ENCODE measurements at places on chromosomes 13 and 19.
A peak's percentile ranks its signal among the peaks of the same experiment; 100 is the strongest.

GRCh38 chr13:44191504-44192171, 182.0 kb upstream of the SERP2 start:
- peak; percentile 60 for DNase-seq

DNA sequence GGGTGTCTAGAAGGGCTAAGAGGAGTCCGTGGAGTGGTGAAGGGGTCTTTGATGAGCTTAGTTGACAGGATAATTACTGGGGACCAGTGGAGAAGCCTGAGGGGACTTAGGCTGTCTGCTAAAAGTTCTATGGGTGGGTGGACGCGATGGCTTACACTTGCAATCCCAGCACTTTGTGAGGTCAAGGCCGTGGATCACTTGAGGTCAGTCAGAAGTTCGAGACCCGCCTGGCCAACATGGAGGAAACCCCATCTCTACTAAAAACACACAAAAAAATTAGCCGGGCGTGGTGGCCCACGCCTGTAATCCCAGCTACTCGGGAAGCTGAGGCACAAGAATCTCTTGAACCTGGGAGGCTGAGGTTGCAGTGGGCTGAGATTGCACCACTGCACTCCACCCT, 2.8 kb upstream of the GSK3A start:
- DNase-seq: no peak

- DNase-seq: no peak
Measured at GRCh38 chr13:50171590-50172282, 156.5 kb downstream of the KCNRG start.

DNA sequence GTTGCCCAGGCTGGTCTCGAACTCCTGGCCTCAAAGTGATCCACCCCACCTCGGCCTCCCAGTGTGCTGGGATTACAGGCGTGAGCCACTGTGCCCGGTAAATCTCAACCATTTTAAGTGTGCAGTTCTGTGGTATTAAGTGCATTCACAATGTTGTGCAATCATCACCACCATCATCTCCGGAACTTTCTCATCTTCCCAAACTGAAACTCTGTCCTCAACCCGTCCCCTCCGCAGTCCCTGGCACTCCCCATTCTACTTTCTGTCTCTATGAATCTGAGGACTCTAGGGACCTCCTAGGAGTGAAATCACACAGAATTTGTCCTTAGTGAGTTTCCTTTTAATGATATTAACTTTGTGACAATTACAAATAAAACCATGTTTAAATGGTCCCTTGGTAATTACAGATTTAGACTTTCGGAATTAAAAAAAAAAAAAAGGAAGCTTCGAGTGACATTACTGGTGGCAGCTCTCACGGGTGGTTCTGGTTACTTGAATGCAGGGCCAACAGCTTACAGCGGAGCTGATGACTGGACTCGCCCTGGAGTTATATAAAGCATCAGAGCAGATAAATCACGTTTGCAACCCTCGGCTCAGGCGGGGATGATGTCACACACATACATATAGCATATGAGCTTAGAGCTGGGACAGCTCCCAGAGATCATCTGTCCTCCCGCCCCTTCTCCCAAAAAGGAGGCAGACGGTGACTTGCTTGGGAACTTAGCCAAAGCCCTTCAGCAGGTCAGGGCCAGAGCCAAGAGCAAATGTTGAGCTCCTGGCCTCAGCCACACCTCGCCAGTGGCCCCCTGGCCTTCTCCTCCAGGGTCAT, 89.8 kb downstream of the ZNF557 start:
- no peak for DNase-seq

GRCh38 chr13:52125547-52125946, 3.3 kb downstream of the NEK5 start:
- no peak for DNase-seq

DNA sequence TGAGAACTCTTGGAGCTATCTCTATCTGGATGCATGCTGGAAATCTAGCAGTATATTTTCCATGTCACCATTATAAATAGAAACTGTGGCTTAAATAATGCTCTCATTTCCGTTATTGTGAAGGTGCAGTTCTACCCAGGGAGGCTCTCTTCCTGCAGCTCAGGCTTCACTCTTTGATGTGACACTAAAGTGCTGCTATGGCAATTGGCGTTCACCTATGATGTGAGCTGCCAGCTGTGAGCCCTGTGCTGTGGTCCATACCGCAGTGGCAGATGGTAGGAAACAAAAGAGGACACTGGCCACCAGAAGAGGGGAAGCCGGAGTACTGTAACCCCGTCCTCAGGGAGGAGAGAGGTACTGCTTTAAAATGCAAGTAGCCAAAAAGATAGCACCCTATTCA, 40.6 kb upstream of the ZNF681 start:
- DNase-seq: peak; percentile 10

GRCh38 chr19:54444737-54445136, 4.3 kb upstream of the LENG8 start:
- no peak for DNase-seq

DNA sequence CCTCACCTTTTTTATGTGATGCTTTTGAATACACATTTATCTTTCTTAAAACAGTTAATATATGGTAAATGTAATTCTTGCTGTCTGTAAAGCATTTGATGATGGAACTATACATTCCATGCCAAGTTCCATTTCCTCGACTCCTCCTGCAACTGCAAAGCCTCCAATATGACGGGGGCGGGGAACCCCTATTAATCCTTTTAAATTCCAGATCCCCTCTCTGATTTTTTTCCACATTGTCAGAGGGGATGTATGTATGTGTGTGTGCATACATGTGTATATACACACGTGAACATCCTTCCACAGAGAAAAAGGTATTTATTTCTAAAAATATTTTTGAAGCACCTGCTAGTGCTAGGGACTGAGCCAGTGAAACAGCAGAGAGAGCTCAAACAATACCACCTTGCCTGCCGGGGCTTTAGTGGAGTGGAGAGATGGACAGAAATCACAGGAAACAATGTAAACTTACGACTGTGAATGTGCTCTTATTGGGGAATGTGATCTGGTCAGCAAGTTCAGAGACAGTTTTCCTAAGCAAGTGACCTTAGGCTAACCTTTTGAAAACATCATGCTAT, 25.3 kb upstream of the MAB21L1 start:
- DNase-seq: no peak

DNA sequence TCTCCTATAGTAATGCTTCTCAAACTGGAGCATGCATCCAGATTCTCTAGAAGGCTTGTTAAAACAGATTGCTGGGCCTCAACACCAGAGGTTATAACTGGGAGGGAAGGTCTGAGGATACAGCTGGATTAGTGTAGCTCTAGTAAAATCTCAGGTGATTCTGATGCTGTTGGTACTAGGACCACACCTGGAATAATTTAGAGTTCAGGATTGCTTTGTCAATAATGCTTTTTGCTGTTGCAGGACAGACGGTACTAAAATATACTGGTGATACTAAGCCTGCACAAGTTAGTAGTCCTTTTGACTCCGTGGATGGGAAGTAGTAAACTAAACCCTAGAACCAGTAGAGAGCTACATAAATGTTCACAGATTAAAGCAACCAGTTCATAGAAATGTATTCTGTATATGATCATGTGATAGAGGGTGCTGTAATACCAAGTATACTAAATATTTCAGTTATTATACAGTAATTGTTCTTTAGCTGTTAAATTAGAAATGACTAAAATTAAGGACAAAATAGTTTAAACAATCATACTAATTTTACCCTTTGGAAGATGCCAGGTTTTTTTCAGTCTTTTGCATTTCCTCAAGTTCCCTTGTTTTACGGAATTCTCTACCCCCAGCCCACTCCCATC, 258.2 kb upstream of the STARD13 start:
- DNase-seq: peak; percentile 12

DNA sequence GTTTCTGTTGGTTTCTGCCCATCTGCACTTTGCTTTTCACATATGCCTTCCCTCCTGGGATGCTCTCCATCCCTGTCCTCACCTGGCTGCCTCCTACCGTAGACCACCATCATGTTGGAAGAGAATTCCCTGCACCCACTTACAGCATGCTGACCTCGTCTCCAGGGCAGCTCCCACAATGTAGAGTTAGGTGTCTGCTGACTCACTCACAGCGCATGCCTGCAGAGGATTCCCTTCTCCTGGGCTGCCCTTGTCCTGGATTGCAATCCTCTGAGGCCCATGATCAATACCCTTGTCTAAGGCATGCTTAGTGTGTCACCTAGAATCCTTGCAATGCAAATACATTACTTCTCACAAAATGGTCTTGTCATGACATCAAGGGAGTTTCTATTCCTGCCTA, 43.6 kb downstream of the STOML3 start:
- DNase-seq: no peak
